Activated T-cell treated with anti-CD3 and anti-CD28 coated beads, Interleukin-2, amount 50 U/mL, for 48 hours (primary cell): ENCODE measurements at places on chromosomes 13 and 19.
A peak's percentile ranks its signal among the peaks of the same experiment; 100 is the strongest.

DNA sequence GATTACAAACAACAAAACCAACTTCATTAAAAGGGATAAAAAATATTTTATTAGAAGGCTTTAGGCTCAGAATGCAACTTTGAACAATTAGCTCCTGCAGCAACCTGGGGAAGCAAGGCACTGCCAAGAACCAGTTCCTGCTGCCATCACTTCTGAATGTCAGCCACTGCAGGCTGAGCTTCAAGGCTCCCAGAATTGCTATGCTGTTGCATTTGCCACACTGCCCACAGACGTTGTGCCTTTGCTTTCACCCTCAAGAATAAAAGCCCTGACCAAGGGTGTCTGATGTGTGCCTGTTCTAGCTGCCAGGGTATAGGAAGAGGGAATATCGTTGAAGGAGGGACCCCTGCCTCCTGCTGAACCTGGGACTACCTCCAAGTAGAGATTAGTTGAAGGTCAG is 238.4 kb downstream of the ITGBL1 start:
- no peak for DNase-seq

DNA sequence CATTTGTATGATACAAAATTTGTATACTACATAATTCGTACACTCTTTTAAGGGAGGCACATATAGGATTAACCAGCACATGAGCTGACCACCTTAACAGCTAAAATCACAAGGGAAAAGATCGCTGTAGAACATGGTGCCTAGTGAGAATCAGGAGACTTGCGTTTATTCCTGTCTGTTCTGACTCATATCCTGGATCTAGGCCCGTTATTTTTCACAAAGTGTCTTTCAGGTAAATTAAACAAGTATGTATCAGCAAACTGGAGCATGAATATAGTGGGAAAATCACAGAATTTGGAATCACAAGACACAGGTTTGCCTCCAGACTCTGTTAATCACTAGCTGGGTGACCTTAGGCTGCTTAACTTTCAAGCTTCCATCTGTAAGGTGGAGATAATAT is 47.5 kb upstream of the ESD start:
- DNase-seq: no peak

GRCh38 chr19:1882089-1882785 is 3.1 kb downstream of the ABHD17A start:
- DNase-seq: peak; percentile 78

DNA sequence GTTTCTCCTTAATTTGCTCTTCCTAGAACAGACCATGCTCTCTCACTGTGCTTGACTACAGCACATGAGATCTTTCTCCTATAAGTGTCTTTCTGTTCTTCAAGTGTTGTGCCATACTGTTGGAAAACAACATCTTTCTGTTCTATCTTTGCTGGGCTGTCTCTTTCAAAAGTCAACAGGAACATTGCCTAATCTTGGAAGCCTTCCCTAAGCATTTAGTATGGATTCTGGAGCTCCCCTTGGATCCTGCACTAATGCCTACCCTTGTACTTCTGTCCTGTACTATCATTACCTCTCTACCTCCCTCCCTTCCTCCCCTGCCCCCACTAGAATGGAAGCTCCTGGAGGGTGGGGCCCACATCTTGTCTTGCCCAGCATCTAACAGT is 26.8 kb downstream of the STARD13 start:
- DNase-seq: no peak

- DNase-seq: no peak
These were observed 472.8 kb downstream of the LIG4 start for GRCh38 chr13:107742544-107742943.

DNA sequence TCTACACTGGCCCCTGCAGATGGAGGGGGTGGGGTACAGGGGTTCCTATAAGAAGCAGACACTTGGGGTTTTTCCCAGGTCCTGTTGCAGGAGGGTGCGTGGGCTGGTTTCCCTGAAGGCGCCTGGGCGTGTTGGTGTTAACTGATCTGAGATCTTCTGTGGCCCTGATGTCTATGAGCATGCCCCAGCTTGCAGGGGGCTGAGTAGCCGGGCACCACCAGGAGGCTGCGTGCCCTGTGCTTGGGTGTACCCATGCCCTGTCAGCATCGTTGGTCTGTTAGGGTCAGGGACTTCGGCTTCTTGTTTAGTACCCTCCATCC is 45.3 kb downstream of the CAPN12 start:
- DNase-seq: peak; percentile 30

GRCh38 chr19:2594319-2594718 is 108.2 kb downstream of the GNG7 start:
- DNase-seq: no peak

- DNase-seq: no peak
These were observed 77.2 kb downstream of the TBC1D4 start for GRCh38 chr13:75404726-75405125.

DNA sequence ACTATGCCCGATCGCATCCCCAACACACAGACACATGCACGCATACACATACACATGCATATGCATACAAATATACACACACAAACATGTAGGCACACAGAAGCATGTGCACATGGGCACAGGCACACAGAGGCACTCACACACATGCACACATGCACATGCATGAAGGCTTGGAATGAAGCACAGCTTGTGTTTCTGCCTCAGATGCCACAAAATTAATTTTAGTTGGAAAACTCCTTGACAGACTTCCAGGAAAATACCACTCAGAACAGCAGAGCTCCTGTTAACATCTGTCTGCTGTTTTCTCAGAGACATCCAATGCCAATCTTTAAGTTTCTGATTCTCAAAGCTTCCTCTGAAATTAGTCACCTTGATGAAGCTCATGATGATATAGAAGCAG is 532.7 kb downstream of the RFC3 start:
- no peak for DNase-seq

GRCh38 chr19:48724796-48725753 is 5.5 kb upstream of the MAMSTR start:
- DNase-seq: no peak

DNA sequence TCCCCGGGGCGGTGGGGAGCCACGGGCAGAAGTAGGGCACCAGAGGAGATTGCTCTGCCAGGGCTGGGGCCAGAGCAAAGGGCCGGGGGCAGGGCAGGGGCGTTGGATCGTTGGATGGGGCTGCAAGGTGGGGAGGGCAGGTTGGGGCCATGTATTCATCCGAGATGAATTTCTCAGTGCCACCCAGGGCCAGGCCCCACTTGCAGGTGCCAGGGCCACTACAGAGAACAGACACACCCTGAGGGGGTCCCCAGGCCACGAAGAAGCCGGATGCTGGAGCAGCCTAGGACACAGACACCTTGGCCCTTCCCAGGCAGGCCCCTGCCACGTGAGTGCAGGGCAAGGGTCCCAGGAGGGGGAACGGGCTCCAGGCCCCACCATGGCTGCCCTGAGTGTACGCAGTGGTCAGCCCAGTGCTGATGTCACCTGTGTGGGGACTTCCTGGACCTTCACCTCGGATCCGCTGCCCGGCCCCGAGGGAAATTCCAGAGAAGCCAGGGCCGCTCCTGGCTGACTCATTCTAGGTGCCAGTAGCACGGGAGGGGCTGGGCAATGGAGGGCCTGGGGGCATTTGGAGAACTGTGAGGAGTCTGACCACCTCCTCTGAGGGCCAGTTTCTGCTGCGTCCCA is 9.6 kb upstream of the SBNO2 start:
- DNase-seq: no peak

- no peak for DNase-seq
These were observed 60.6 kb downstream of the LNX2 start for GRCh38 chr13:27559719-27560118.

DNA sequence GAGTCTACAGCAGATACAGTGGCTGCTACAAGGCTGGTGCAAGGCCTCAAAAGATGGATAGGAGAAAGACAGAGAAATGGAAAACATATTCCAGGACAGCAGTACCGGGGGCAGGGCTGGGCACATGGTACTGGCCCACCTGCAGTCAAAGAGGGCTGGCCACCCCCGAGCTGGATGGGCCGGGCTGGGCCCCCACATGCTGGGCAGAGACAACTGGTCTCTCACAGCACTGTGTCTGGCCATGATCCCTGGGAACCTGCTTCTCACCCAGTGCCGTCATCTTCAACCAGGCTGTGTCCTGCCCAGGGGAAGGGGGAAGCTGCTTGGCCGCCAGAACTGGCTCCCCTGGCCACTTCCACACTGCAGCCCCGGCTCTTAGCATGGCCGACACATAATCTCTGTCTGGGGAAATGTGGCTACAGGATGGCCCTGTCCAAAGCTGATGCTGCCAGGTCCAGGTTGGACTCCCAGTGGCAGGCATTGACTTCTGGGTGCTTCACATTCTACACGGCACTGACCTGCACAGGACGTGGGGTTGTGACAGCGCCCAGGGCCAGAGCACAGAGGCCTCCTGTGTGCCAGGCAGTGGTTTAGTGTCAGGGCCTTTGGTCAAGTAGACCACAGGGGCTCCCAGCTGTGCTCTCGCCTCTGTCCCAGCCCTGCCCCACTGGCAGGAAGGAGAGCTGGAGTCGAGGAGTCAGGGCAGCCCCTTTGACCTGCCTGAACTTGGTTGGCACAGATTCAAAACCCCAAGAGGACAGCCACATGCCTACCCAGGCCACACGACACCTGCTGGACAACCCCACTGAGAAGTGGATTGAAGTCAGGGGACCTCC is 21.7 kb downstream of the PEPD start:
- no peak for DNase-seq

- no peak for DNase-seq
These were observed 12.0 kb upstream of the ZNF274 start for GRCh38 chr19:58170860-58171259.
